ENCODE measurements at places on chromosomes 2 and 18.

- peak; percentile 11 for DNase-seq
Measured at GRCh38 chr18:14978962-14979535, 231.1 kb downstream of the ANKRD30B start.

- DNase-seq, result no peak
Measured at GRCh38 chr2:61969376-61969775, 63.9 kb downstream of the COMMD1 start.

DNA sequence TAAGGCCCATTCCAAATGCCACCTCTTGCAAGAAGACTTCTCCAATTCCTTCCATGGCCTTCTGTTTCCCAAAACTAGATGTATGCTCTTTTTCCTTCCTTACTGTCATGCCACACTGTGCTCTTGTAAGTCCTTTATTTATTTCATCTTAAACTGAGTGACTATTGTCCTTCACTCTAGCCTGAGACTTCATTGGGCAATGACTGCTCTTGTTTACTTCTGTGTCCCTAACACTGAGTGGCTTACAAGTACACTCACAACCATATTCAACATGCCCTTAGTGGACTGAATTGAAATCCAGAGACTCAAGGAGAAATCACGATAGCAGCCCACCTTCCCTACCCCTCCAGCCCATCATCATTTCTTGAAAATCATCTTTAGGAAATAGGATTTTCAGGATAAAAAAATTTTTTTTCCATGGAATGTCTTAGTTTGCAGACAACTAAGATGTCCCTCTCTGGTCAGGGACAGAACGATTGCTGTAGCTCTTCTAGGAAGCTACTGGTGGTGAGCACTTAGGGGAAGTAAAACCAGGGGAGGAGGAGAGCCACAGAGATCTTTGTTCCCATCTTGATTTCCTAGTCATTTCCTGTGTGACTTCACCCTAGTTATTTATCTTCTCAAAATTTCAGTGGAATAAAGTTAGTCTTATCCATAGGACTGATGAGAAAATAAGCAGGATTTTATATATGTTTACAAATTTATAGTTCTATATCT lies 80.7 kb downstream of the CYRIA start:
- no peak for DNase-seq

DNA sequence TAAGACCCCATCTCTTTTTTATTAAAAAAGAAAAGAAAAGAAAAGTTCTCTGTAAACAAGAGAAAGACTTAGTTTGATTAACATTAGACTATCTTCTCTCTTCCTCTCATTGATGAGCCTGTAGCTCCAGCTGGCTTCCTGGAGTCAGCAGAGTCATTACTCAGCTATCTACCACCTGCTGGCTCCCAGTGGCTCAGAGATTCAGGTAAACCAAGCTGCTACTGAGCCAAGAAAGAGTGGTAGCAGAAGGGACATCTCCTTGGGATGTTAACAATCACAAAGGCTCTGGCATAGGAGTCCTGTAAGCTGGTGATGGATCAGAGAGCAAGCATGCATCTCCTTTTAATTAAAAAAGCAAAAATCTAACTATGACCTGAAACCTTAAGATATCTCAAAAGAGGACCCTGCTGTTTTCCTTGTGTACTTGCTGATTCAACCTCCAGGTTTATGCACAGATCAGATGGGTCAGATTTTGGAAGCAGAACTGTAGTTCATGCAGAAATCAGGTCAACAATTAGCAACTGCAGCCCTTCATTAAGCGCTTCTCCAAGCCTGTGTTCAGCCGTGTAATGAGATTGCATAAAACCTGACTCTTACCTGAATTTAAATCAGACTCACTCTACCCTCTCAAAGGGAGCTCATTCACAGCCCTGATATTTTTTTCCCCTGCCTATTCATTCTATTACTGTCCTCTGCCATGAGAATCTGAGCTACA lies 225.8 kb downstream of the RNF152 start:
- DNase-seq, result no peak

DNA sequence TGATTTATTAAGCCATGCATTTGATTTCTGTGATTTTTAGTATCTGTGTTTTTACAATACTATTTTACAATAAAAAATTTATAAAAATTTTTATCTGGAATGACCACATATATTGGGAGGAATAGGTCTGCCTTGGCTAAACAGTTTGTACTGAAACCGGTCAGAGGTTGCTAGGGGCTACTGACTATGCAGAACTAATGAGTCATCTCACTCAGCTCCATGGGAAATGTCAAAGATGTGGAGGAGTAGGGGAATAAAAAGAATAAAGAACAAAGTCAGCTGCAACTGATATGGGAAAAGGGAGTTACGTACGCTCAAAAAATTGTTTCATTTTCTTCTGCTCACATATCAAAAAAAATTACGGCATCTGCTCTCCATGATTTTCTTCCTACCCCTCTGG lies 8.6 kb upstream of the TMEM163 start:
- DNase-seq, result no peak

All from stimulated activated CD4-positive, alpha-beta T cell treated with anti-CD3 and anti-CD28 coated beads, Interleukin-12 subunit alpha, Interleukin-12 subunit beta, amount 100 ng/mL, for 4 hours (primary cell).